ENCODE measurements at places on chromosomes 11 and 22.

GRCh38 chr11:76462317-76462716 lies 17.5 kb downstream of the EMSY start:
- no peak for DNase-seq

DNA sequence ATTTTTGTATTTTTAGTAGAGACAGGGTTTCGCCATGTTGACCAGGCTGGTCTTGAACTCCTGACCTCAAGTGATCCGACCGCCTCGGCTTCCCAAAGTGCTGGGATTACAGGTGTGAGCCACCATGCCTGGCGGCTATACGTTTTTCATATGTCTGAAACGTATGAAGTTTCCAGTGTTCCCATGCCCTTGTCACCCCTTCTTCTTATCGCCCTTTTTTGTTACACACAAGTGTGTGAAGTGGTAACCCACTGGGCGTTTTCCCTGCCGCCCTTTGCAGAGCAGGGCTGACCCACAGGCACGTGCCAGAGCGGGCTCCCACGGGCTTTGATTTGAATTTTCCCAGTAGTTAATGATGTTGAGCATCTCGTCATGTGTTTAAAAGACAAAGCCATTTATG lies 17.0 kb downstream of the PIM3 start:
- no peak for DNase-seq

DNA sequence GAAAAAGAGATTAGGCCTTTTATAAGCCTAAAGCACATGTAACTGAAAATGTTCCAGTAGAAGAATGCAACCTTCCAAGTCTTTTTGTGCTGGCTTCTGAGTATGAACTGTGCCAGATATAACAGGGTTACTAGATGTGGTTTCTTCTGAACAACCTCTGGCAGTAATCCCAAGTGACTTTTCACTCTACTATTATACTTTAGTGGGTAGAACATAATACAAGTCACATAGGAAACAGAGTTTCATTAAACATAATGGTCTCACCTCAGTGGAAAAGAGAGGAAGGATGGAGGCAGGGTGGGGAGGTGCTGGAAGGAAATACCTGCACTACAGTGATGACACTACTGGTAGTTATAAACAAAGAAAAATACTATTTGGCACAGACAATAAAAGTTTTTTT lies 81.3 kb downstream of the PHF21A start:
- no peak for DNase-seq

DNA sequence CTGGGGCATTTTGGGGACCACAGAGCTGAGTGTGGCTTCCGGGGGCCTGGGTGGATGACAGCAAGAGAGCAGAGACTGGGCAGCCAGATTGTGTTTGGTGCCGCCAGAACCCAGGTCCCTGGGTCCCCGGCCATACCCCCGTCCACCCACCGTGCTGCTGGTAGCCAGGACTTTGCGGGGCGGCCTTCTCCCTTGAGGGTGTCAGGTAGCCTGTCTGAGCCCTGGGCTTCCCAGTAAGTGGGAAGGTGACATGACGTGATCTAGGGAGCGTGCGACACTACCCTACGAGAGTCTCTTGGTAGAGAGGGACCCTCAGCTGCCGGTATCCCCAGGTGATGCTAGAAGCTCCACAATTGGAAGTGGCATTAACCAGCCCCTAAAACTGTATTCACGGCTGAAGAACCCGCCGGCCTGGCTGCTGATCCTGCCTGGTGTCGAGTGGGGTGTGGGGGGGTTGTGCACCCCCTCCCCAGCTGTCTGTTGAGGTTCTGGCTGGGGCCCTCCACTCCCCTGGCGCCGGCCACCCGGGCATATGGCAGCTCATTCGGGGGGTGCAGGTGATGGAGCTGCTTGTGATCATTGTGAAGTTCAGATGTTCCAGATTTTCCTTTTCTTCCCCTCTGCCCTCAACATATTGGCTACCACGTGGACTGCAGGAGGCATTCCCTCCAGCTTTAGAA lies 66.9 kb downstream of the MPPED1 start:
- no peak for DNase-seq

DNA sequence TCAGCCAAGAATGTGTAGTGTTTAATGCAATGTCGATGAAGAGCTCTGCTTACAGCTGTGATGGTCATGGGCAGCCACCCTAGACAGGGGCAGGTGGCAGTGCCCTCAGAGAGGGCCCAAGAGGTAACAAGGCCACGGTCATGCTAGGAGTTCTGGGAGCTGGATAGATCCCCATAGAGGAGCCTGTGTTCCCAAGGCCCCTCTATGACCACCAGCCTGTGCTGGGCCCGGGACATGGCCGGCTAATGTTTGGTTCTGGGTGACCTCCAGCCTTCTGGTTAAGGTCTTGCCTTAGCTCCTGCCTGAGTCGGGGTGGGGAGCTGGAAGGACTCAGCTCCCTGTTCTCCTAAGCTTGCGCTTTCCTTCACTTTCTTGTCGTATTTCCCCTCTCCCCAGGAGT lies 65.1 kb downstream of the GRIK4 start:
- DNase-seq = no peak

GRCh38 chr11:134541951-134542350 lies 129.9 kb upstream of the B3GAT1 start:
- DNase-seq = no peak

DNA sequence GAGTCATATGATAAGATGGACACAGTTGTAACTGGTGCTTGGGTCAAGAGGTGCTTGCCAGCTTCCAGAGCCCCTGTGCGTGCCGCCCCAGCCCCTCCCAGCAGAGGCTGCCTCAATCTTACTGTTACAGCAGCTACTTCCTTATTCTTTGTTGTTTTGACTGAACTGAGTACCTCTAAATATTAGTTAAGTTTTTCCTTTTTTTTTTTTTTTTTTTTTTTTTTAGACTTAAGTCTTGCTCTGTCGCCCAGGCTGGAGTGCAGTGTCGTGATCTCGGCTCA lies 8.8 kb downstream of the ZBED4 start:
- DNase-seq = no peak

DNA sequence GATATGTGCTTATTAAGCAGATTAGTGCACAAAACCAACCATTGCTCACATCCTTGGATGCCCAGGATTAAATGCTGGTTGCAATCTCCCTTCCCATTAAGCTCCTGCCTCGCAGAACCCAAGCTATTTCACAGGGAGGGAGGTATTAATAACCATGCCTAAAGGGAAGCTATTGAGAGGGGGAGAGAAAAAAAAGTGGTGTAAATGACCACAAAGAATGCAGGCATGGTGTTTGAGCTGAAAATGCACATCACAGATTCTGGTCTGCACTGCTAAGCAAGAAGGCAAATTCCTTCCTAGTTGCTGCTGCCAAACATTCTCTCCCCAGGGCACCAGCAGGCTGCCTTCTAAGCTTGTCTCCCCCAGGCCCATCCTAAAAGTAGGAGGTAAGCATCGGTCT lies 92.0 kb upstream of the ISX start:
- DNase-seq = no peak

DNA sequence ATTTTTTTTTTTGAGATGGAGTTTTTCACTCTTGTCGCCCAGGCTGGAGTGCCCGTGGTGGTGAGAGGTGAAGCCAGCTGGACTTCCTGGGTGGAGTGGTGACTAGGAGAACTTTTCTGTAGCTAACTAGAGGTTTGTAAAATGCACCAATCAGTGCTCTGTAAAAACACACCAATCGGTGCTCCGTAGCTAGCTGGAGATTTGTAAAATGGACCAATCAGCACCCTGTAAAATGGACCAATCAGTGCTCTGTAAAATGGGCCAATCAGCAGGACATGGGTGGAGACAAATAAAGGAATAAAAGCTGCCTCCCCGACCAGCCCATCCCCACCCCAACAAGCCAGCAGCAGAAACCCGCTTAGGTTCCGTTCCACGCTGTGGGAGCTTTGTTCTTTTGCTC lies 4.4 kb upstream of the RAPSN start:
- no peak for DNase-seq

GRCh38 chr11:35725885-35726284 lies 63.3 kb downstream of the TRIM44 start:
- no peak for DNase-seq

DNA sequence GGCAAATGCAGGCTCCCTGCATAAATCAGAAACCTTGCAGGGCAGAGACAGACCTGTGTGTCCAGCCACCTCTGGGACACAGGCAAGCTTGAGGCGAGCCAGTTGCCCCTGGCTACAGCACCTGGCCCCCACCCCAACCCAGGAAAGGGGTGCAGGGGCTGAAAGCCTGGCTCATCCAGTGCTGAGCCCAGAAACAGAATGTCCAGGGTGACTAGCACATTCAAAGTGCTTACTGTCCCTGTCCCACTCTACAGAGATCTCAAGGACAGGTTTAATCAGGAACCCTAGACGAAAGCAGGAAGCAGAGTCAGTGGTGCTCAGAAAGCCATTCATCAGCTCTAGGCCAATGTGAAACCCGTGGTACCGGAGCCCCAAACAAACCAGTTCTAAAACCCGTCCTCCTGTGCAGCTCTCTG lies 31.9 kb downstream of the PLEKHA7 start:
- no peak for DNase-seq

- no peak for DNase-seq
Measured at GRCh38 chr22:46079861-46080821, 70.2 kb upstream of the PPARA start.

DNA sequence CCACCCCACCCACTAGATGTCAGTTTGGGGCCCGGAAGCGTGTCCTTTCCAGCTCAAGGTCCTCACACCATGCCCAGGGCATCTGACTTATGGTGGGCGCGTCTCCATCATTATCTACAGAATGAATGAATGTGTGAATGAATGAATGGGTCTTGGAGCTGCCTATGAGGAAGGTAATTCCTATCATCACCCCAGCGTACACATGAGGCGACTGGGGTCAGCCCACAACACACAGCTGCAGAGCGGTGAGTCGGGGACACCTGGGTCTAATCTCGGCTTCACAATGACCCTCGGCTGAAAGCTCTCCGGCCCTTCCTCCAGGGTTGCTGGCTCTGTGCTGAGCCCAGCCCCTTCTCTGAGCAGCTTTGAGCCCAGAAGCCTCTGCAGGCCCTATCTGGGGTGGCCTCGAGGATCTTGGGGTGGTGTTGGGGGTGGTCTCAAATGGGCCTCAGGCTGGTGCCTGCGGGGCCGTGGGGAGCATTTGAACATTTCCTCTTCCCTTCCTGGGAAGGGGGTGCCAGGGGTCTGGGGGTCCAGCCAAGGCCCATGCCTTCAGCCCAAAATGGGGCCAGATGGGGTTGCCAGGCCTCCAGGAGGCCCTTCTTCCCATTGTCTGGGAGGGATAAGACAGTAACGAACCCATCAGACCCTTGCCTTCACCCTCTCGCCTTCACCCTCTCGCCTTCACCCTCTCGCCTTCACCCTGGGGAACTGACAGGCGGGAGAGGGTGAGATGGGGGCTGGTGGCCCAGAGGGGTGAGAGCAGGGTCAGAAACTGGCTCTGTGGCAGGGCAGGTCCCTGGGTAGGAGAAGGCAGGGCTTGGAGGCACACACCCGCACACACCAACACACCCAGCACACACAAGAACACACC lies 82.4 kb downstream of the MYEOV start:
- no peak for DNase-seq

GRCh38 chr11:112797092-112797491 lies 164.1 kb upstream of the NCAM1 start:
- peak; percentile 70 for DNase-seq

- DNase-seq = no peak
Measured at GRCh38 chr22:40368016-40368415, 2.4 kb upstream of the SGSM3 start.

DNA sequence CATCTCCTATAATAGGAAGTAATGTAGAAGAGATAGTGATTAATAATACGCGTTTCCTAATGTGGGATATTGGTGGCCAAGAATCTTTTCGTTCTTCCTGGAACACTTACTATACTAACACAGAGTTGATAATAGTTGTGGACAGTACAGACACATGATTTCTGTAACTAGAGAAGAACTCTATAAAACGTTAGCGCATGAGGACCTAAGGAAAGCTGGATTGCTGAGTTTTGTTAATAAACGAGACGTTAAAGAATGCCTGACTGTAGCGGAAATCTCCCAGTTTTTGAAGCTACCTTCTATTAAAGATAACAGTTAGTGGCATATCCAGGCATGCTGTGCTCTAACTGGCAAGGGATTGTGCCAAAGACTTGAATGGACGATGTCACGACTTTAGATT lies 83.3 kb downstream of the GGT1 start:
- DNase-seq = no peak

GRCh38 chr22:50190182-50190940 lies 4.6 kb downstream of the TRABD start:
- no peak for DNase-seq

GRCh38 chr11:117678658-117679406 lies 118.2 kb downstream of the DSCAML1 start:
- DNase-seq = no peak
